ENCODE measurements at places on chromosomes 5 and 9. TPM values are rescaled to one million over a fixed set of nuclear protein-coding genes. Genes with fewer than 3 reads are reported as not detected.

GRCh38 chr9:133813749-133814585 is 75.8 kb upstream of the SARDH start:
- no peak for DNase-seq

Gene FAM221B
- polyA plus RNA-seq: 0.19 TPM

DNA sequence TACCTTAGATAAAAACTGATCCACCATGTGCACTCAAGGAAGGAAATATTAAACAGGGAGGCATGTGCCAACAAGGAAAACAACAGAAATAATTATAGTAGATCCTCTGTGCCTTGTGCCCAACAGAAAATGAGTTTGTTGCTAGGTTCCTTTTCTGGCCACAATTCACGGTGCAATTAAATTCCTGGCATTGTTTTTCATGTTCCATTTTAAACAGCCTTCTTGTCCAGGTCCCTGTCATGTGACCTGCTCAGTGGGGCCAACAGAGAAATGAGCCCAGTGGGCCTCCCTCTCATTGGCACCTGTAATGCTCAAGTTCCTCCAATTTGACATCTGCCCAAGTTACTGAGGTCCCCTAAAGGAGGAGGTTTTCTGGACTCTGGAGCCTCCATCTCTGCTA is 56.5 kb downstream of the SPOCK1 start:
- no peak for DNase-seq

DNA sequence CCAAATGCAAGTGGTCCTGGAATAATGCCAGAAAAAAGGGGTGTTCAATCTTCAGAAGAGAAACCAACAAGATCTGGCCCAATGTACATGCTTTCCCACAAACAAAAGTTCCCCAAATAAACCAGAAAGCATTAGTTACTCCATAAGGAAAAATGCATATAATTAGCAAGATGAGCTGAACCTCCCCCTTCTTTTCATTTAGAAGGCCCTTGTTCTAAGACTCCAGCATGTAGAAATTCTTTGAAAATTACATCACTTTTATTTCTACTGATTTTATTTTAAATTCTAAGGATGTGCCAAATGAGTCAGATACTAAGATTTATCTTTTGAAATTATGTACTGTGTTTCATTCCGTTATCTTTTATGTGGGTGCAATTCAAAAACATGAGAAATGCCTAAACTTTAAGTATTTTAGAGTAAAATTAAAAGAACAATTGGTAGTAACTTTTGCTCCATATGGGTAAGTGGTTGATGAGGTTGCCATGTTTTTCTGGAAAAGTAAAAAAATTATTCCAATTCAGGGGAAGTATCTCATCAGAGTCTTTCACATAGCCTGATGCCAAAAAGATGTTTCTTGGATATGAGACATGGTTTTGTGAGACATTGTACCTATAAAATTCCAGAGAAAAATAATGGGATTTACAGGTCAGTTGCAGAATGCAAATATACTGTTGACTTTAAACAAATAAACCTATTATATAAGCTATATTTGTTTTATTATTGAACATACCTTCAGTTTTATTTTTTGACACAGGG is 106.5 kb upstream of the CCDC112 start:
- no peak for DNase-seq

- no peak for DNase-seq
Observed at GRCh38 chr5:375921-376798, 54.6 kb downstream of the AHRR start.

- no peak for DNase-seq
Observed at GRCh38 chr9:98767915-98768314, 28.4 kb downstream of the ANKS6 start.

Gene SLC34A1
- polyA plus RNA-seq: 83.6 TPM

DNA sequence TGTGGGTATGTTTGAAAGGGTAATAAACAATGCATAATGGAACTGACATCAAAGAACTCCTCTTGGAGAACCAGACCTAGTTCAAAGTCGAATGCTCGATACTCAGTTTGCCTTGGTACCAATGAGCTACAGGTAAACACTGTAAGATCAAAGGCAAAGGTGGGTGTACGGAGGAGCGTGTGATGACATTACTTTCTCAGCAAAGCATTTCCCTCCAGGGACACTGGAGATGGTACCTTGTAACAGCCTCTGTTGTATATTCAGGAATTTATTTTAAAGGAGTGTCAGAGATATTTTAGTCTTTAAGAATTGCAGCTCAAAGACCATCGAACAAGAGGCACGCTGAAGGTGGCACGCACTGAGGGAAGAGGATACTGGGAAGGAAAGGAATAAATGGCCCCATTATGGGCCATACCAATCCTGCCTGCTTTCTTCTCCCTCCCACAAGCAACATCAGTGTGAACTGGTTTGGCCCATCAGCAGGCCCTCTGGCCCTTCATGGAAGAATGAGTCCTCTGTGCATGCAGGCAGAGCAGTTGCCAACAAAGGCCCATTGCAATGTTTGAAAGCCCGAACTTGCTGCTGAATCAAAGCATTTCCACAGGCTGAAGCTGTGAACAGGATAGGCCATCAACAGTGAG is 410.2 kb downstream of the ACTL7B start:
- DNase-seq: no peak

DNA sequence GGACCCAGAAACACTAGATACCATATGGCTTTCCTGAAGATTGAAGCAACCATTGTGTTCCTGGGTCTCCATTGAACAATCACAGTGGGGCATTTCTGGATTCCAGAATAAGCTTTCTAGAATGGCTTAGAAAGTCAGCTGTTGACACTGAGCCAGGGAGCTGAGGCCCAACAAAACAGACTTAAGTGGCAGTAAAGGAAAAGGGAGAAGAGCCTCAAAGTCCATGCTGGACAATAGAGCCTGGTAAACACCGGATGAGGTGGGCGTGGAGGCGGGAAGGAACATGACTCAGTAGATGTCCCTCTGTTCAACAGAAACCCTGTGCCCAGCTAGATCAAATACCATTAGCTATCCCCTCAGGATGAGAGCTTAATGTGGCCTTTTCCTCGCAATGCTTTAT is 14.8 kb downstream of the SPARC start:
- DNase-seq: no peak

Gene MPDZ
- polyA plus RNA-seq: 54.5 TPM

DNA sequence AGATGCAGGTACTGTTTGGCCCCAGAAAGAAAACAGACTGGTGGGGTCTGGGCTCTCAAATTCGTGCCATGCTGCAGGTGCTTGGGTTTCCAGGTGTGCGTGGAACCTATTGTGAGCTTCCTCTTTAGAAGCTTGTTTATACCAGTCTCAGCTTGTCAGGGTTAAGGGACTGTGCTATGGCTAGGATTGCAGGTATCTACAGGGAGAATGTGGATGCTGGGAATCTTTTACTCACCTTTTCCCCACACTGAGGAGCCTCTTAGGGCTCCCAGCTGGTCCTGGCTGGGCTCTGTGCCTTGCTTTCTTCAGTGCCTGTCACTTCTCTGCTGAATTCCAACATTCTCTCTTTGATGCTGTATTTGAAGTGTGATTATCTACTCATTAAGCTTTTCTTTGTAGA is 111.8 kb downstream of the WDR70 start:
- DNase-seq: no peak

Gene HSPB3
- 0.32 TPM for polyA plus RNA-seq

Gene PCDHB15
- polyA plus RNA-seq: 14.7 TPM
